GM04504 (cell line): ENCODE measurements at places on chromosomes 11 and 22.

DNA sequence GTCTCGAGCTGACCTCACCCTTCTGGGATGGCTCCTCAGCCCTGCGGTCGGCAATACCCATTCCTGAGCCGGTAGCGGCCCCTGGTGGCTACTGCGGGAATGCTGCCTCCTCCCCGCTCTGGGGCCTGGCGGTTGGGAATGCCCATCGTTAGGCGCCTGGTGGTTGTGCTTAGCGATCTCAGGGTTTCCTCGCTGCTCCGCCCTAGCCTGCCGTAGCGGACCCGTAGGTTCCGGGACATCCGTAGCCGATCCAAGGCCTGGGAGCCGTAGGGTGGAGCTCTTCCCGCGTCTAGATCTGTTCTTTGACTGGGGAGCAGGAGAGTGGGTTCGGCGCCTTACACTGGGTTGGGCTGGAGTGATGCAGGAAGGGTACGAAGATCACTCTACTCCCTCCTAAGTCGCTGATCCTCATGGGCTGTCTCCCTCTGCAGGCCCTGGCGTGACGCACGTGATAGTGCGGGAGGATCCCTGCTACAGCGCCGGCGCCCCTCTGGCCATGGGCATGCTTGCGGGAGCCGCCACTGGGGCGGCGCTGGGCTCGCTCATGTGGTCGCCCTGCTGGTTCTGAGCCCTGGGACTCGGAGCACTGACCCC lies 14.8 kb downstream of the PLEKHB1 start:
- peak; percentile 69 for DNase-seq

DNA sequence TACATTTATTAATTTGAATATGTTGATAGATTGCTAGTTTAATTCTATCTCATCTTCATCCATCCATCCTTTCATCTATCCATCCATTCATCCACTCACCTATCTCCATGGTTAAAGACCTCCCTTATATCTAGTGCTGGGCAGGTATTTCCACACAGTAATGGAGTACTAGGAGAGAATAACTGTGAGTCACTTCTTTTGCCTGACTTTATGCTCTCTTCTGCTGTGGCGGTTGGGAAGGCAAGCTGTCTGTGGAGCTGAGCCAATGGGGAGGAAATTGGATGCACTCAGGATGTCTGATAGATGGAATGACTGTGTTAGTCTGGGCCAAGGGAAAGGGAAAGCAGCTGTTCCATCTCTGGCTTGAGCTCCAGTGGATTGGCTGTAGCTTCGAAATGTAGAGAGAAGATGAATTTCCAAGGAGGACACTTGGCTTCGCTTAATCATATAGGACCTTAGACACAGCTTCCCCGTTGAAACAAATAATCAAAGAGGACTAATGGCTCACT lies 60.3 kb downstream of the NELL1 start:
- DNase-seq = no peak

GRCh38 chr11:124359566-124359965 lies 24.7 kb downstream of the OR8B2 start:
- DNase-seq = no peak

DNA sequence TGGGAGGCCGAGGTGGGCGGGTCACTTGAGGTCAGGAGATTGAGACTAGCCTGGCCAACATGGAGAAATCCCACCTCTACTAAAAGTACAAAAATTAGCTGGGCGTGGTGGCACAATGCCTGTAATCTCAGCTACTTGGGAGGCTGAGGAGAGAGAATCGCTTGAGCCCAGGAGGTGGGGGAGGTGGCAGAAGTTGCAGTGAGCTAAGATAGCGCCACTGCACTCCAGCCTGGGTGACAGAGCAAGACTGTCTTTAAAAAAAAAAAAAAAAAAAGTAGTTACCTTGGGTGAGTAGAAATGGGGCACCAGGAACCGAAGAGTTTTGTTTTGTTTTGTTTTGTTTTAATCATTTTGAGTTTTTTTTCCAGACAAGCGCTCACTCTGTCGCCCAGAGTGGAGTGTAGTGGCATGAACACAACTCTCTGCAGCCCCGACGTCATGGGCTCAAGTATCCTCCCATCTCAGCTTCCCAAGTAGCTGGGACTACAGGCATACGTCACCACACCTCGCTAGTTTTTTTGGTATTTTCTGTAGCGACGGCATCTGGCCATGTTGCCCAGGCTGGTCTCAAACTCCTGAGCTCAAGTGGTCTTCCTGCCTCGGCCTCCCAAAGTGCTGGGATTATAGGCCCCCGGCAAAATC lies 15.8 kb downstream of the THAP12 start:
- no peak for DNase-seq

- DNase-seq = peak; percentile 9
Observed at GRCh38 chr11:122984186-122985011, 2.8 kb upstream of the BSX start.

- no peak for DNase-seq
Observed at GRCh38 chr11:108620958-108621772, 27.6 kb upstream of the EXPH5 start.

DNA sequence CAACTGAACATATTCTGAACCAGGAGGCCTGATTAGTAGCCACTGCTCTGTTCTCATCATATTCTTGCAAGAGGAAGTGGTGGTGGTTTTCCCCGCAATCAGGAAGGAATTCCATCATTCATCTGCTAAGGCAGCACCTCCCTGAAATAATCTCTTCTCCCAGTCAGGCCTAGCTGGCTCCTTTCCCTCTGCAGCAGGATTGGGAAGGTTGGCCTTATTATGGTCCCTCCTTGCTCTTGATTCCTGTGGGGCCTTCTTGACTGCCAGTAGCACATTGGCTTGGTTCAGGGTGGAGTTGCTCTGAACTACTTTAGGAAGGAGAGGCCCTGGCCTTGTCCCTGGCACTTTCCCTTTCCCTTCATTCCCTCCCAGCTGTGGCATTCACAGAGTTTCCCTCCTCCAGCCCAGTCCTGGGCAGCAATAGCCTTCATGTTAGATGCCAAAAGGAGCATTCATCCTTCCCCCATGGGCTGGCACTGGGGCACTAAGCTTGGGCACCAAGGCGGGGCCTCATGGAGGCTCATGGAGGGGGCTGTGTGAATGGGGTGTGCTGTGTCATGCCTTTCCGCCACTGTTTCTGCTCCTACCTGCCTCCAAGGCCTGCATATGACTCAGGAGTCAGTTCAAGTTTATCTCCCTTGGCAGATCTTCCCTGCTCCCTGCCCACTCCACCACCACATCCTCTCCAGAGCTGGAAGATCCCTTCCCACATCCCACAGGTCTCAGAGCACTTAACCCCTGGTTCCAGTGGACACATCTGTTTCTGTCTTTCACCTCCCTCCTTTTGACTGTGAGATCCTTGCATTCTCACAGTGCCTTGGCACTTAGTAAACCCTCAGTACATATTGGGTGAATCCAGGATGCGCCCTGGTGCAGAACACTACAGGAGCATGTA lies 27.6 kb upstream of the CD44 start:
- DNase-seq = peak; percentile 91

DNA sequence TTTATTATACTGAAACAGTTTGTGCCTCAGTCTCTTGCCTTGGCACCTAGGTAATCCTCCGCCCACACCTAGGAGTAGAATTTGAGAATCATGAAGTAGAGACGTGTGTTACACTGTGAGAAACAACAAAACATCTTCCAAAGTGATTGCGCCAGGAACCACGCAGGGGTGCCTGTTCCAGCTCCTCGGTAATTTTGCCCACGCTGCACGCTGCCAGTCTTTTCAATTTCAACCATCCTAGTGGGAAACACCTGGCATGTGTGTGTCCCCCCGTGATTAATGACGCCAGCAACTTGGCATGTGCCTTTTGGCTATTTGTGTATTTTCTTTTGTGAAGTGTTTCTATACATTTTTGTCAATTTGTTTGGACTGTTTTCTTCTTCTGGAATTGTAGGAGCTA lies 919.1 kb downstream of the BRD1 start:
- DNase-seq = no peak

DNA sequence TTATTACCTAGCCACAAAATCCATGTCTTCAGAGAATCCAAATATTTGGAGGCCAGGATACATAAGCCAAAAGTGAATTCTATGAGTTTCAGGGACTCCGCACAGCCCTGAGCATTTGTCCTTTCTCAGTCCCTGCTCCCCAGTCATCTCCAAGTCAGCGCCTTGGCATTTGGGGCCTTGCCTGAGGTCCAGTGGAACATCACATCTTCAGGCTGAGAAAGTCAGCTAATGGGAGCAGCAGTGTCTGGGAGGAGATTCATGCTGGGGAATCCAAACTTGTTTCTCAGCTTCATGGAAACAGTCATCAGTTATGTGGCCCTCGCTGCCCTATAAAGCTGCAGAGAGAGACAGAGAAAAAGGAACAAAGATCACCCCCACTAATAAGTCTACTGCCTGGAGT lies 70.9 kb downstream of the BARX2 start:
- no peak for DNase-seq

- no peak for DNase-seq
Observed at GRCh38 chr11:331358-332060, 10.8 kb upstream of the IFITM3 start.

GRCh38 chr22:40425082-40425481 lies 54.7 kb downstream of the SGSM3 start:
- DNase-seq = no peak

DNA sequence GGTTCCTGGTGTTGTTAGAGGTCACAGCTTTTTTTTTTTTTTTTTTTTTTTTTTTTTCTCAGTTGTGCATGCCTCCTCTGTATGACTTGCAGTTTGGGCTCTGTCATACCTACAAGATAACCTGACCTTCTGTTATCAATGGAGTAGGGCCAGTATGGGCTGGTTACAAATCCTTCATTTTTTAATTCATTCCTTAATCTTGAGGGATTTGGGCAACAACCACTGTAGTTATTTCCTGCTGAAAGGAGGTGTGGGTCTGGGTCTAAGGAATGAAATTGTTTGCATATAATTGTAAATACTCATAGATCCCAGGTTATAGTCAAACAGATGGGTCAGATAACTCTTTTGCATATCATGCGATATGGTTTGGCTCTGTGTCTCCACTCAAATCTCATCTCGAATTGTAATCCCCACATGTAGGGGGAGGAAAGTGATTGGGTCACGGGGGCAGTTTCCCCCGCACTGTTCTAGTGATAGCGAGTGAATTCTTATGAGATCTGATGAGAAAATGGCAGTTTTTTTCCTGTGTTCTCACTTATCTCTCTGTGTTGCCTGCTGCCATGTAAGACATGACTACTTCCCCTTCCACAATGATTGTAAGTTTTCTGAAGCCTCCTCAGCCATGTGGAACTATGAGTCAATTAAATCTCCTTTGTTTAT lies 14.1 kb upstream of the GLYAT start:
- no peak for DNase-seq

- DNase-seq = no peak
Observed at GRCh38 chr11:126159719-126160344, 51.6 kb downstream of the RPUSD4 start.

GRCh38 chr11:118746988-118747585 lies 43.9 kb downstream of the DDX6 start:
- DNase-seq = no peak

DNA sequence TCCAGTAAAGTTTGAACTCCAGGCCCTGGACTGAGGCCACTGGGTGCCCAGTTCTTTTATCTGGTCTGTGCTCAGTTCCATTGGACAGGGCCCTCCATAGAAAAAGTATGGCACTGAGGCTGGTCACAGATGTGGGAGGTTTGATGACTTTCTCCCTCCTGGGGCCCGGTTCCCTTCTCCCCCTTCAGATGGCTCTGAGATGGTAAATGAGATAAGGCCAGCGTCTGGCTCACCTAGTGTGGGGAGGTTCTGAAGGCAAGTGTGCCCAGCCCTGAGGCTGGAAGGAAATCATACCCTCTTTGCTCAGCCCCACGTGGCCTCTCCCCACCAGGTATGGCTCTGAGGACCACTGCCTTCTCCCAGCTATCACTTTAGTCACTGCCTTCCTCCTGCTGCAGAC lies 1.5 kb upstream of the CLDN5 start:
- DNase-seq = no peak

- DNase-seq = peak; percentile 67
Observed at GRCh38 chr11:16169956-16170847, 186.1 kb downstream of the SOX6 start.

GRCh38 chr11:34647532-34647931 lies 26.6 kb downstream of the EHF start:
- no peak for DNase-seq

GRCh38 chr11:32153747-32154146 lies 62.9 kb downstream of the RCN1 start:
- DNase-seq = no peak

GRCh38 chr22:30221121-30221992 lies 25.2 kb downstream of the LIF start:
- DNase-seq = no peak

GRCh38 chr11:33636104-33636503 lies 64.5 kb downstream of the C11orf91 start:
- DNase-seq = peak; percentile 82

GRCh38 chr11:65418431-65418680 lies 4.2 kb upstream of the NEAT1 start:
- no peak for DNase-seq

GRCh38 chr11:8013833-8014232 lies 26.7 kb downstream of the EIF3F start:
- no peak for DNase-seq

DNA sequence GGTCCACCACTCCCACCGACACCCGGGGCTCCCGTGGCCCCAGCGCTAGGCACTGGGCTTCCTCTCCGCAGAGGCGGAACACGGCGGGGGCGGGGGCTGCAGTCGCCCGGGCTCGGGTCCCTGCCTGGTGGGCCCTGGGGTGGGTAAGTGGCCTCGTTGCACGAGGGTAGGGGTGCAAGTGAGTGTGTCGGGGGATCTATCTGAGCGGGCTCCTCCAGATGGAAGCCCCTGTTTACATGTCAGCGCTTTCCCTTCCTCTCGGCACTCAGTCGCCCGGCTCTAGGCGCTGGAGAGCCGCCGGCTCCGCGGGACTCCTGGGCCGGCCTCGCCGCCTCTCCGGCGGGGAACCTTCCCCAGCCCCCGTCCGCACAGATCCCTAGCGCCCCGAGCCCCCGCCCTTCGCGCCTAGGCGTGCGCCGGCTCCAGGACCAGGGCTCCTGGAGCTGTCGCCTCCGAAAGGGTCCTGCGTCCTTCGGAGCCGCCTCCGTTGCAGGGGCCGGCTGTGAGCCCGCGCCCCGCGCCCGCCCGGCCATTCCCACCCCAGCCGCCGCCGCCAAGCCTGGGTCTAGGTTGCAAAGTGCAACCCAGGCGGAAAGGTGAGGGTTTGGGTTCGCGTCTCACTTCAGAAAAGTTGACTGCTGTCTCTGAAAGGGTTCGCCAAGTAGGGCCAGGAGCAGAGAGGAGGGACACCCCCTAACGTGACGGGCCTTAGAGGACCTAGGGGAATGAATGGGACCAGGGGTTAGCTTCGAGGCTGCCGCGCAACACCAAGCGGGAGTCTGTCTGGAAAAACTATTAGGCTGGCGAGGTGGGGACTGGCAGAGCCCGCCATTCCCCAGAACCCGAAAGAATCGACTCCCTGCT lies 978 bp downstream of the FLI1 start:
- DNase-seq = no peak

- DNase-seq = peak; percentile 20
Observed at GRCh38 chr11:1073261-1073724, 1.4 kb upstream of the MUC2 start.
